ENCODE measurements at places on chromosomes 16 and 17.

GRCh38 chr17:75830164-75831031 lies 13.8 kb downstream of the UNC13D start:
- DNase-seq, result no peak

- no peak for DNase-seq
These were observed 135.2 kb upstream of the GSE1 start for GRCh38 chr16:85477801-85478363.

DNA sequence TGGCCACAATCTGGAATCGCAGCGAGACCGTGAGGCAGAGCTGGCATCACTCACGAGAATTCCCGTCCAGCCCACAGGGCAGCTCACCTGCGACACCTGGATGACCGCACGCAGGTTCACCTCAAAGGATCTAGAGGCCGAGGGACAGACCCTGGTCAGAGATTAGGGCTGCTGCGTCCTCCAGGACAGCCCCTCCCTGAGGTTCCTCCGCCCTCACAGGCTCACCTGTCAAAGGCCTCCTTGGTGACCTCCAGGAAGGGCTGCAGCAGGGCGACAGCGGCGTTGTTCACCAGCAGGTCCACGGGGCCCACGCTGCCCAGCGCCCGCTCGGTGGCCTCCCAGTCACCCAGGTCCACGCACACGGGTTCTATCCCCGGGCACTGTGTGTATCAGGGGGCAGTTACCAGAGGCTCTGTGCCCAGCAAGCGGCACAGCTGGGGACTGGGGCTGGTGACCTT lies 834 bp downstream of the DCXR start:
- DNase-seq, result no peak

GRCh38 chr16:84785843-84786581 lies 33.8 kb upstream of the CRISPLD2 start:
- DNase-seq, result no peak

- no peak for DNase-seq
These were observed 705.5 kb upstream of the CDH8 start for GRCh38 chr16:62741692-62742091.

DNA sequence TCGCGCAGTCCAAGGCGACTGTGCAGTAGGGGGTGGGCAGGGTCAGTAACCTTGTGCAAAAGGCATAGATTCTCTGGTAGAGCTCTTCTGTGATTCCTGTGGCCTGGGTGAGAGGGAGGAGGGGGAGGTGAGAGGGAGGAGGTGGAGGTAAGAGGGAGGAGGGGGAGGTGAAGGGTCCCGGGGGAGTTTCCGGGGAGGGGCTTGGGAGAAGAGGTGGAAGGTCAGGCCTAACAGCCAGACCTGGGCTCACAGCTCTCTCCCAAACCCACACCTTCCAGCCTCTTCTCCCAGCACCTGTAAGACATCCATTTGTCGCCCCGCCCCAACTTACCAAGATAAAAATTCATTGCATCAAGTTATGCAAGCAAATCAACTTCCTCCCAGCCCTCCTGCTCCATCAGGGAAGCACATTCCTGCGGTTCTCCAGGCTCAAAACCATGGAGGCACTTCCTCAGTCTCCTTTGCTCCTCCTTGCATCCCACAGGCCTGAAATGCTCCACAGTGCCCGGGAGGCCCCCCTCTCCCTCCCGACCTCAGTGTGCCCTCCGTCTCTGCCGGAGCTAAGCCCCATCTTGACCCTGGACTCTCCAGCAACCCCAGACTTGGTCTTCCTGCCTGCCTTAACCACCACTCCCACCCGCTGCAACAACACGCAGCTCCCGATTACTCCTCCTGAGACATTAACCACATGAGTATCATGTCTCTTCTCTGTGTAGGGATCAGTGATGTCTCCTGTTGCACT lies 30.5 kb downstream of the PIK3R6 start:
- no peak for DNase-seq

DNA sequence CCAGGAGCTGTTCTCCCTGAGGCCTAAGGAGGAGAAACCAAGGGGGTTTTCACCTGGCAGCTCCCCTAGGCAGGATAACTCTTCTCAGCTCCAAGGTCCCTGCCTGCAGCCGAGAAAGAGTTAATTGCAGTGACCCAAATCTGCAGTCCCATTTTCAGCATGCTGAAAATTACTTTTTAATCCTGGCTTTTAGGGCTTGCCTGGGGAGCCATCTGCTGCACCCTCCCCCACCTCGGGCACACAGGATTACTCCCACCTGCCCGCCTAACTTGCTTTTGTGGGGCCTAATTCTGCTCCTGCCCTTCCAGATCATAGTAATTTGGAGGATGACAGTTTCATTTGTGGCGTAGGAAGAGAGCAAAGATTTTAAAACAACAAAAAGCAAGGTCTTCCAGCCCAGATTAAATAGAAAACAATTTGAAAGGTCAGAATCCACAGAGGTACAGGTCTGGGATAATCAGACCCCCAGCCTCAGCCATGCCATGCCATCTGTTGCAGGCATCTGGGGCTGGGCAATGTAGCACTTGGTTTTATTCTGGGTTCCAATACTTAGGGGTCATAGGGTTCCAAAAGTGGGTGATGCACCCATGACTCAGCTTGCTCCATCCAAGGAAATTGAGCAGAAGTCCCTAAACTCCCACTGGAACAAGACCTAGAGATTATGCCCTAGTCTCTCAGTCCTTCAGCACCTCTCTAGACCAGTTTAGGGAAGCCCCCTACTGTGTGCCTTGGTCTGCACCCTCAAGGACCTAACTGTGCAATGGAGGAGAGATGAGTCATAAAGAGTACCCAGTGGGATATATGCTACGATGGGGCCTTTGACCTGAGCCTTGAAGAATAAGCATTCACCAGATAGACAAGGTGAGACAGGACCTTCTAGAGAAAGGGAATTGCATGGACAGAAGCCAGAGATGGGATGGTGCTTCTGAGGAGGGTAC lies 64.5 kb upstream of the NLK start:
- DNase-seq, result no peak

- no peak for DNase-seq
These were observed 7.1 kb upstream of the KRT9 start for GRCh38 chr17:41578971-41579370.

DNA sequence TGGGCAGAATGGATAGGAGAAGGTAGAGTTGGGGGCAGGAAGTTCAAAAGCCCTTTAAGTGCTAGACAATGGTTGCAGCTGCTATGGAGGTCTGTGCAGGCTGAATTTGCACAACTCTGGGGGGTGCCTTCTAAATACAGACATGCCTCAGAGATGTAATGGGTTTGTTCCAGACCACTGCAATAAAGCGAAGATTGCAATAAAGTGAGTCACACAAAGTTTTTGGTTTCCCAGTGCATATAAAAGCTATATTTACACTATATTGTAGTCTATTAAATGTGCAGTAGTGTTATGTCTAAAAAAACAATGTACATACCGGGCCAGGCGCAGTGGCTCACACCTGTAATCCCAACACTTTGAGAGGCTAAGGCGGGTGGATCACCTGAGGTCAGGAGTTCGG lies 60.5 kb upstream of the MYOCD start:
- DNase-seq, result no peak

- DNase-seq, result no peak
These were observed 207.9 kb downstream of the TANC2 start for GRCh38 chr17:63173903-63174302.

GRCh38 chr17:79220713-79221291 lies 146.2 kb downstream of the ENGASE start:
- DNase-seq, result no peak

- DNase-seq, result no peak
These were observed 12.3 kb downstream of the LRRC3C start for GRCh38 chr17:39939588-39940419.

DNA sequence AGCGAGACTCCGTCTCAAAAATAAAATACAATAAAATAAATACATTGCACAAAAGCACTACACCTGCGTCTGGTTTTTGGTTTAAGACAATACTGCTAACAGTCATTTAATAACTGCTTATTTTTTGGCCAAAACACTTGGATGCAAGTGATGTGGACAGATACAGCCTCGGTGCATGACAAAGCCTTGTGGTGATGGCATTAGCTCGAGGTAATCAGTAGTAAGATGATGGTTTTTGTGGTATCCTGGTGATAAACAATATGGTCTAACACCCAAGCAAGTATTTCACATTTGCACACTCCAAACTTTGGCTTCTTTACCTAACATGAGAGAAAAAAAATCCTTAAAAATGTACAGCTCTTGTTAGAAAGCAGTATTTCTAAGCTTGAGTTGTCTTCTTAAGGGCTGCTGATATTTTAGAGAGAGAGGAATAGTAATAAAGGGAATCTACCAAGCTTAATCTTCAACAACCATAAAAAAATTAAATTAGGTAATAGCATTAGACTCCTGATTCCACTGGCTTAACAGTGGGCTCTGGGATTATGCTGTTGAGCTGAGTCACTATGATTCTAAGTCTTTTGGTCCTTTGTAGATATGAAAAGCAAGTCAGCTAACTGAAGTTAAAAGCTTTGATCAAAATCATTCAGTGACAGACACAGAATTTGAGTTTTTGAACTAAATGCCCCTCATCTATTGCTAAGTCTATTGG lies 111.1 kb downstream of the VPS53 start:
- no peak for DNase-seq

DNA sequence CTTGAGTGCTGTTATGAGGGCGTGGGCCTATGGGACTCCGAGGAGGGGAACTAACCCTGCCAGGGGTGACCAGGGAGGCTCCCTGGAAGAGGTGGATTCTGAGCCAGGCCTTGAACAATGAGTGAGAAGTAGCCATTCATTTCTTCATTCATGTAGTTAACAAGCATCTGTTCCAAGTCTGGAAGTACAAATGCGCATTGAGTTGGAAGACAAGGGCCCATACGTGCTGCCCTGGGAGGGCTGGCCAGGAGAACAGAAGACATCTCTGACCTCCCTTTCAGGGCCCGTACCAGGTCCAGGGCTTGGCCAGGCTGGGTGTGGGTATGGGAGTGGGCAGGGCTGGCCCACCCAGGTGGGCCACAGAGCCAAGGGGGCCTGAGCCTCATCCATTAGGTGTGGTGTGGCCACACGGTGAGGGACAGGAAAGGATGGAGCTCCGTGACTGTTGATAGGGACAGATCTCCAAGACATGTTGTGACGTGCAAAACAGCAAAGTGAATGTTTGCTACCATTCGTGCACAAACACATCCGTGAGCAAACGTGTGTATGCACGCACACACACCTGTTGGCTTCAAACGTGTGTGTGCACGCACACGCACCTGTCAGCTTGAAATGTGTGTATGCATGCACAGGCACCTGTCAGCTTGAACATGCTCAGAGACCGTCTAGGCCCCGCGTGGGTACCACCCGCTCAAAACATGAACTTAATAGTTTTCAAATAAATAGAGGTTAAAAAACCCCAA lies 46.8 kb downstream of the ZDHHC7 start:
- DNase-seq, result no peak

DNA sequence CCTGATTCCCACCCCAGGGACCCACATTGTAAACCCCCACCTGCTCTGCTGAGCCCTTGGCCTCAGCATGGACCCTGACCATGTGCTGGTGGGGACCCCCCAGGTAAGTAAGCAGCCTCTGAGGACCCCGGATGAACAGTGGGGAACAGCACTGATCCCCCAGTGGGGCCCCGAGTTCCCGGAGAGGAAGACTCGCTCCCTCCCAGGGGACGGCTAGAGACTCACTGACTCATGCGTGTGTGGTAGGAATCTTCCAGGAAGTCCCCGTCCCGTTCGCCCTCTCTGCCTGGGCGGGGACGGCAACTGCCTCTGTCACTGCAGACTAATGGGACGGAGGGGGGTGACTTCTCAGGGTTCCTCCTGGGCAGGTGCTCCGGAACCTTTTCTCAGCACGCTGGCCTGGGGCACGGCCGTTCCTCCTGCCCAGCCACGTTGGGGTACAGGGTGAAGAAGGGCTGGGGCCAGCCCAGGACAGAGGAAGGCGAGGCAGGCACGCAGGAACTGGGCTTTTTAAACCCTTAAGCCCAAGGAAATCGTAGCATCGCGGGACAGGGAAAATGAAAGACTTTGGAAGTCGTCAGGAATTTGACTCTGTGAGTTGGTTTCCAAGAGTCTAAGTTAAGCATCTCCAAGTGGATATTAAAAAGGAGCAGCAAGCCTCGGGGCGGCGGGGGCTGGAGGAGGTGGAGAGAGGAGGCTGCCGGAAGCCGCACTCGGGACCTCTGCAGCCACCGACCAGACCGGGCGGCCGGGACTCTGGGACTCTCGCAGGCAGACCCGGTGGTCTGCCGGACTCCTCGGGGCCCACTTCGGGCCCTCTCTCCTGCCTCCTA lies 178.7 kb downstream of the SEC14L1 start:
- no peak for DNase-seq

- no peak for DNase-seq
These were observed 23.7 kb downstream of the ACSF3 start for GRCh38 chr16:89117227-89117974.

All from epithelial cell of proximal tubule (primary cell).